Activated CD8-positive, alpha-beta memory T cell treated with anti-CD3 and anti-CD28 coated beads for 4 hours (primary cell): ENCODE measurements at places on chromosomes 1 and 21.

- no peak for DNase-seq
Measured at GRCh38 chr1:181984006-181984405, 77.5 kb downstream of the ZNF648 start.

- no peak for DNase-seq
Measured at GRCh38 chr1:242876030-242876429, 351.5 kb upstream of the PLD5 start.

DNA sequence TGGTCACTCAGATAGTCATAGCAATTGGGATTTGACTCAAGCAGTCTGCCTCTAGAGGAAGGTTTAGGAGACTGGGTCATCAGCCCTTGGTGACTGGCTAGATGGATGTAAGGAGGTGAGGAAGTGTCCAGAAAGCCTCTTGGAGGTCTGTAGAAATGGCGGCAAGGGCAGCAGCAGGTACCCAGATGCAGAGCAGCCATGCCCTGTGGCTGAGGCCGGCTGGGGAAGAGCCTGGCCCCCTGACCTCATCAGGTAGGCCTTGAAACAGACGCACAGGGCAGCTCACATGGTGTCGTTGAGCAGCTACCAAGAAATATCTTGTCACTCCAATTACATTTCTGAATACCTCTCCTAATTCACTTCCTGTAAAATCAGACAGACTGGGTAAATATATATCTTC, 98.2 kb downstream of the DMRTB1 start:
- no peak for DNase-seq

- DNase-seq, result no peak
Measured at GRCh38 chr21:46181436-46181835, 2.8 kb downstream of the SPATC1L start.

DNA sequence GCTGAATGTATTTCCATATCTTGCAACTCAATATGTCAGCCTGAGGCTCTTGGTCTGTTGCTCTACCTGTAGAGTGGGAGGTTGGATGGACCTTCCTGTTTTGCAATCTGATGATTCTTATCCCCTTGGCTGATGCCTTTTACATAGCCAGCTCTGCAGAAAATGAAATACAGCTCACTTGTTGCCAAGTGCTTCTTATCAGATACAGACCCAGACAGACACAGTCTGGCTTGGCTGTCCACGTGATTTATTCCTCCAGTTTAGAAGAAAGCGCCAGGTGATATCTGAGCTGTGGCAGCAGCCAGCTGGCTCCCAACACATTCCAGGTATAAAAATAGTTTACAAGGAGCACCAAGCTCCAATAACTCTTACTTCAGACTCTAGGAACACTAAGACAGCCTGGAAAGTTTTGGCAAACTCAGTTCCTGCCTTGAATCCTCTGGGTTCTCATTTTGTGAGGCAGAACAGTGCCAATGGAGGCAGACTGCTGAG, 479.2 kb upstream of the USP24 start:
- no peak for DNase-seq

GRCh38 chr1:31699341-31699891, 4.4 kb downstream of the COL16A1 start:
- DNase-seq, result no peak

GRCh38 chr1:89890085-89890752, 69.4 kb downstream of the LRRC8D start:
- DNase-seq, result no peak

DNA sequence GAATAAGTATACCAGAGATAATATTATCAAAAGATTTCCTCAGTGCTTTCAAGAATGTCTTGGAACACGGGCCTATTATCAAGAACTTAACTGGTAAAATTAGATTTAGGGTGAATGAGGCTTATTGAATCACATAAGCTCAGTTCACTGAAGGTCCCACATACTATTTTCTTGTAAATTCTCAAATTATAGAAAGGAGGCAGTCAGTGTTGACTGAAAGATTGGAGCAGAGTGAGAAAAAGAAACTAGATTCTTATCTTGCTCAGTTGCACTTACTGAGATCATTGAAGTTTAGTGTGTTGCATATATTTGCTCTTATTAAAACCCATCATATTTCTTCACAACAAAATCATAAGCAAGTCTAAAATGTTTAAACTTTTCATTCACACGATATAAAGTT, 3.9 kb upstream of the RGS1 start:
- DNase-seq, result no peak

GRCh38 chr1:37739222-37739621, 25.7 kb downstream of the EPHA10 start:
- DNase-seq, result no peak

DNA sequence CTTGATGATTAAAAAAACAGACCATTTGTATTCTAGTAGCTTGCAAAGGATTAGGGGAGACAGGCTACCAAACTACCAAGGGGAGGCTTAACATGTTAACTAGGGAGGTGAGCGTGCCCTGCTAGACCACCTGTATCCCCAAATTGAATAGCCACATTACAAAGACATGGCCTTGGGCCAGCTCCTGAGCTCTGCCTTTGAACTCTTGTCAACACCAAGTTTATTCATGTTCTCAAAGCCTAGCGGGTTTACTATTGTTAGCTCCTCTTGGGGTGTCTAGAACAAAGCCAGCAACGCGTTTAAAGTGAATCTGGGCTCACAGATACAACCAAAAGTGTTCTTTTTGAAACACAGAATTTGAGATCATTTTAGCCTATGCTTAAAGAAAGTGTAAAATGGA, 36.3 kb downstream of the SMYD2 start:
- no peak for DNase-seq

DNA sequence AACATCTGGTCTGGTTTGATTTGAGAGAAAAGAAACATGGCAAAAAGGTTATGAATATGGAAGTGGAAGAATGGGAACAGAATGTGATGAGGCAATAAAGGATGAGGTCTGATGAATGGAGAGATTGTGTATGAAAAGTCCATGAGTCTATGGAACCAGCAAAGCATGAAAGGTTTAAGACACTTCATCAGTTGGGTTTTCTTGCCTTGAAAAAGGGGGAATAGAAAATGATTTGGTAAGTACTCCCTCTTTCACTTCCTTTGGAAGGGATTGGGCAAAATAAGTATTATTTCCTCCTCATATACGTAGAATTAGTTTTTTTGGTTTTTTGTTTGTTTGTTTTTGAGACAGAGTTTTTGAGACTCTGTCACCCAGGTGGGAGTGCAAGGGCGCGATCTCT, 155.8 kb downstream of the TRIM33 start:
- no peak for DNase-seq

GRCh38 chr21:28663111-28663693, 329.5 kb downstream of the LTN1 start:
- no peak for DNase-seq

DNA sequence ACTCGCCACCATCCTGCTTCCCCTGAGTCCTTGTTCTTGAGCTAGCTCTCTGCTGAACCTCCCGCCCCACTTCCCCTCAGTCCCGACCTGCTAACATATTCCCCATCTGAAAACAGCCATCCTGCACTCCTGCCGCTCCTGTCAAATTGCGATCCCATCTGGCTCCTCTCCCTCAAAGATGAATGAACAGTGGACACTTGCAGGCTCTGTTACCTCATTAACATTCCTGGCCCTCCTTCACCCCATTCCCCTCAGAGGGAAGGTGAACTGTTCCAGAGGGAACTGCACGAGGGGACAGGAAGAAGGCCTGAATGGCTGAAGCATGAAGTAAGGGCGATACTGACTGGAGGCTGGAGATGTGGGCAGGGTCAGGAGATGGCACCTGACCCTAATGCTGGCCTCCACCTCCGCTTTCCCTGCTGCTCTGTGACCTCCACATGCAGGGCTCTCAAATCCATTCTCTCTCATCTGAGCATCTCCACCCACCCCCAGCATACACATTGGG, 7.4 kb upstream of the CELSR2 start:
- DNase-seq, result no peak

DNA sequence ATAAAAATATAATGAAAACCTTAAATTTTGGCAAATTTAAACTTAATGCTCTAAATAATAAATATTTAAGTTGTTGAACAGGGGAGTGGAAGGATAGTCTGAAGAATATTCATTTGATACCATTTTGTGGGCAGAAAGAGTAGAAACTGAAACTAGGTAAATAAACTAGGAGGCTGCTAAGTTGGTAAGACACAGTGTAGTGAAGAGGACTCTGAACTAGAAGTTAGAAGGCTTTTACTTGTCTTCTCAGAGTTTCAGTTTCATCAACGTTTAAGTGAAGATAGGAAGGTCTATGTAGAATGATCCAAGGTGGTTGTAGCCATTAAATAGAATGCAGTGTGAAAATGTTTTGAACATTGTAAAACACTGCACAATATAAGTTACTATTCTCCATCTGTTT, 516.9 kb downstream of the AMY1C start:
- no peak for DNase-seq

DNA sequence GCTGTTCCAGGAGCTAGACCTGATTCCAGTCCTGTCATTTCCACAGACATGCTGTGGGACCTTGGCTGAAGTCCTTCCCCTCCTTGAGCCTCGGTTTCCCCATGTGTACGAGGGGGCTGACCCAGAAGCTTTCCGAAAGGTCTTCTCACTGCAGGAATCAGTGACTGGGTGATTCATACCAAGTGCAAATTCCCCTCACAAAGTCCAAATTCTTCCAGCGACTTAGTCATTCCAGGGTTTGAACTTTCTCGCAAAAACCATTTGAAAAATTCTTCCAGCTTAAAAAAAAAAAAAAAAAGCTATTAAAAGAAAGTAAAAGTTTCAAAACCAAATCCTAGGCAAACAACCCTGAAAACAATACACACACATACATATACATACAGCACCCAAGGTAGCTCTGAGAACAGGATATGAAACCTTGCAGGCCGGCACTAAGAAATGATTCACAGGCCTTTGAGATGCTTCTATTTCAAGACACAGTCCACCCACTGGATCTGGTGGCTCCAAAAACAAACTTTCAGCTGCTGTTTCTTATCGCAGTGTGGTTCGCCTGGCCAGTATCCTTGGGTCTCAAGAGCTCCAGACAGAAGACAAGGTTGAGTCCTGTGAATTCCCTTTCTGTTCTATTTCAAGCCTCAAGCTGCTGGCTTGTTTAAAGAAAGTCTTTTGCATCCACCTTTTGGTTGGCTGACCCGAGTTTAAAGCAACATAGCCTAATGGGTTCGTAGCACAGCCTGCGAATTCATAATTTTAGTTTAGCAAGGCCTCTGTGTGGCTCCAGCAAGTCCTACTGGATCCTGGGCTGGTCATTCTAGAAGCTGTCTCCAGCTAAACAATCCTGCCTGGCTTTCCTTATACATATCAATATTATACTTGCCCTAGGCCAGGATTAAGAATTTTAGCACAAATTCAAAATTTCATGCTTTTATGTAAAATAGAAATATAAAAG, 18.0 kb upstream of the ID3 start:
- no peak for DNase-seq

DNA sequence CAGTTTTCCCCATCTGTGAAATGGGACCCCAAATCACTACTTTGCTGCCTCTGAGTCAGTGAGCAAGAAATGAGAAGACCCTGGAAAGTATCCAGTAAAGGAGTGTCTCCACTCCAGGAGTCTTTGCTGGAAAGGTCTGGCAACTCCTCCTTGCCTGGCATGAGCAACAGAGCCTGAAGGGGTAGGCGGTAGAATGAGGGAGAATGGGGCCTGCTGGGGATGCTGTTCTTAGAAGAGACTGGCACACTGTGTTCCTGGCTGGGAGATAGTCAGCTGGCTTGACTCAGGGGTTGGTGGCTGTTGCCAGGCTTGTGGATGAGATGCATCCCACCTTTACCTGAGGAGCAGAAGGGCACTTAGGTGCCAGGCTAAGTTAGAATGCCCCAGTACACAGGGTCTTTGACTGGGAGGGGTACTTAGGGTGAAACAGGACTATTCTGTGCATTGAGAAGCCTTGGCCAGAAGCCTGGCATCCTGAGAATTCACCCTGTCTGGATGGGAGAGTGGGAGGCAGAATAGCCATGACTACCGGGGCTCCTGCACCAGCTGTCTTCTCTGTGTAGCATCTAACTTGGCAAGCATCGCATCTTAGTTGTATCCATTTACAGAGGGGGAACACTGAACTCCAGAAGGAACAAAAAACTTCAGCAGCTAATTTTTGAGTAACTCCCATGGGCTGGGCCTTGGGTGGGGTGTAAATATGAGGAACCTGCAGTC, 2.5 kb downstream of the MFSD2A start:
- no peak for DNase-seq

GRCh38 chr1:221439008-221439746, 302.7 kb downstream of the DUSP10 start:
- DNase-seq, result peak; percentile 52

GRCh38 chr1:117606649-117607430, 992 bp downstream of the TENT5C start:
- DNase-seq, result peak; percentile 42

DNA sequence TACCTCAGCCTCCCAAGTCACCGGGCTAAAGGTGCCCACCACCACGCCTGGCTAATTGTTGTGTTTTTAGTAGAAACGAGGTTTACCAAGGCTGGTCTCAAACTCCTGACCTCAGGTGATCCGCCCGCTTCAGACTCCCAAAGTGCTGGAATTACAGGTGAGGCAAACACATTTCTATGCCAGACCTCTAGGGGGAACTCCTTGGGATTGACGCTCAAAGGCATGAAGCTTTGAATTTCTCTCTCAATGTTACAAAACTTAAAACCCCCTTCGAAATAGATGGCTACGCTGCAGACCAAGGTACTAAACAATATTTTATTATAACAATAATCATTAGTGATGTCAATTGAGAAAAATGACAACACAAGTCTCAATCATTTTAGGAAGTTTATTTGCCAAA, 330.0 kb downstream of the SETD4 start:
- DNase-seq, result no peak
